Left renal pelvis (tissue), 4 donors: ENCODE measurements at places on chromosomes 3 and 15. TPM values are rescaled to one million over a fixed set of nuclear protein-coding genes. Genes with fewer than 3 reads are reported as not detected.

NR1I2 gene
- polyA plus RNA-seq: 0.60 TPM

GPR156 gene
- polyA plus RNA-seq: 3.3 TPM

RARB gene
- 136 TPM for polyA plus RNA-seq

TADA3 gene
- polyA plus RNA-seq: 62.4 TPM

CACNA2D2 gene
- 16.5 TPM for polyA plus RNA-seq

HRG gene
- 0.89 TPM for polyA plus RNA-seq

GRCh38 chr3:50237754-50238548 is 1.9 kb downstream of the GNAI2 start:
- DNase-seq: no peak

DNA sequence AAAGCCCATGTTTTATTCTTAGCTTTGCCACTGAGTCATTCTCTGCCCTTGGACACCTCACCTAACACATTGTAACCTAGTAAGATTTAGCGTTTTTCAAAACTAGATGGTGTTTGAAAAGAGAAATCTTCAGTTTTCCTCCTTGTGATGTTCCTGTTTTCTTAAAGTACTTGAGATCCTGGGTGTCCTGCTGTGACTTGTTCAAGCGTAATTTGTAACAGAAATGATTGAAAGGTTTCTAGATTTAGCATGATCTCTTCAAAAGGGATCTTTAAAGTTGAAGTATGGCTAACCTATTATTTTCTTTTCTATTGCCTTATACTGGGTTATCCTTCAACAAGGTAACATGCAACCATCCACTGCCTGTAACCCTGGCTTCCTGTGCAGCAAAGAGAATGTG is 32.6 kb upstream of the SPATA16 start:
- no peak for DNase-seq

DNA sequence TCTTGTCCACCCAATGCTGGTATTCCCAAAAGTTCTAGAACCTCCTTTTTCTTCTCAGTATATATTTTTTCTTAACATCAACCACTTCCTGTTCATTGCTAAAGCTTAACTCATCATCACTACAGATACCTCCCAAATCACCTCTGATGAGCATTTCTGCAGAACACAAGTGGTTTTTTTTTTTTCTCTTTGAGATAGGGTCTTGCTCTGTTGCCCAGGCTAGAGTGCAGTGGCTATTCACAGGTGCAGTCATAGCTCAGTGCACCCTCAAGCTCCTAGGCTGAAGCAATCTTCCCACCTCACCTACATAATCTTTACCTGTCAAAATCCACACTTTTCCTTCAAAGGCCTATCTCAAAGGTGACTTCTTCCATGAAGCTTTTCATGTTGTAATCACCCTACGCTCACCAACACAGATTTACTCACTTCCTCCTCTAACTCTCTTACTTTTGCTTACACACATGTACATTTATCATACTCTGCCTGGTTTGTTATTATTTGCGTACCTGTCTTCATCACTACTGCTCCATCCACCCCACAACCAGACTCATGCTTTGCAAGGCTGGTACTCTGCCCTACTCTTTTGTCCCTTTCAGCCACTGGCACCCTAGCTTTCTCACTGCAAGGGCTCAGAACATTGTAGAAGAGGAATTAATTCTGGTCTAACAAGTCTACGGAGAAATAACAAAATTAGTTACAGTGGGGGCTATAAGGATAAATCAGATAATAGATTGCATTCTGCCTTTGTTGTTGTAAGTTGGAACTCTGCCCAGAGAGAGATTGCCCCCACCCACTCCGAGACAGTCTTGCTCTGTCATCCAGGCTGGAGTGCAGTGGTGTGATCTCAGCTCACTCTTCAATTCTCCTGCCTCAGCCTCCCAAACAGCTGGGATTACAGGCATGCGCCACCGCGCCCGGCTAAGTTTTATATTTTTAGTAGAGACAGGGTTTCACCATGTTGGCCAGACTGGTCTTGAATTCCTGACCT is 27.5 kb downstream of the HERC1 start:
- no peak for DNase-seq

GRCh38 chr3:151393146-151393830 is 8.7 kb upstream of the P2RY12 start:
- no peak for DNase-seq

DNA sequence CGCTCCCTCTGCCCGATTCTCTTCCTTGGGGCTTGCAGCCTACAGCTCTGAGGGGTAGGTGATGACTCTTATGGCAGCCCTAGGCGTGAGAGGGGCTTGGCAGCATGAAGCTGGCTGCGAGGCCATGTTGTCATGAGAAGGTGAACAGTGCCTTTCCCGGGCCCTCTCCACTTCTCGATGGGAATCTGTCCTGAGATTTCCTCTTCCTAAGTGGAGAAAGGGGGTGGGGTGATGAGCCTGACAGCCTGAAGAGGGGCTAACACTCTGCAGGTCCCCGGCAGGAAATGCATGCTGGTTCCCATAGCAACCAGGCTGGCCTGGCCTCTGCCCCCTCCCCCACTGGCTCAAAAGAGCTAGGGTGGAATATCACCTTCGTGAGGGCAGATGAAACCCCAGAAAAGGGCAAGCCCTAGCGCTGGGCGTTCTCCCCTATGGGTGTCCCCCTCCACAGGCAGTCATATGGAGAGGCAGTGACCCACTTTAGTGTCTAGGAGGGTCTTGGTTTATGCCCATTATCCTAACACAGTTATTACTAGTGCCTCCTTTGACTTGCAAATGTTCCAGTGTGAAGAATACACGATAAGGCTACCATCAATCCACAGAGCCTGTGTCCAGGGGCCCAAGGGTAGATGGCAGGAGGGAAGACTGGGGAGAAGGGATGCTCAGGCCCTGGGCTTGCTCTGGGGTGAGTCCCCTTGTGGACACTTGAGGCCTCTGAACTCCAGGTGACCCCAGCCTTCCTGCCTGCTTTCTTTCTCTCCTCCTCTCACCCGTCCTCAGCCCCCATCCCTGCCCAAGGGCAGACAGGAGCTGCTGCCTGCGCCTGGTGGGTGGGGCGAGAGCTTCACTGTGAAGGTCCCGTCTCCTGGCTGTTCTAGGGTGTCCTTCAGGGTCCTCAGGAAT is 13.2 kb downstream of the EPHB3 start:
- DNase-seq: no peak

DNA sequence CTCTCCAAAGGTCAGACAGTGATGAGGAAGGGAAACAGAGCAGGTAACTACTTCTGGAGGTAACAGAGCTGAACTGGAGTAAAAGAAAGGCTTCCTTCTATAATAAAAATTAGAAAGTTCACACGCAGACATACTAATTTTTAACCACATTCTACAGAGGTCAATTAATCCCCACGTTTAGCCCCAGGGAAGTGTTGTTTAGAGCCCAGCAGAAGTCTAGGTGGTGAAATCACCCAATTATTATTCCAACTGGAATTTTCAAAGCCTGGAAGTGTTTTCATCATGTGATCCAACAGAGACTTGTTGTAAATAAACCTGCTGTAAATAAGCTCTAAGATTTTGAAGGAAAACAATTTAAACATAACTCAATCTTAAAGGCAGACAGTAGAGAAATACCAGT is 6.8 kb downstream of the ALDH1A2 start:
- no peak for DNase-seq

DNA sequence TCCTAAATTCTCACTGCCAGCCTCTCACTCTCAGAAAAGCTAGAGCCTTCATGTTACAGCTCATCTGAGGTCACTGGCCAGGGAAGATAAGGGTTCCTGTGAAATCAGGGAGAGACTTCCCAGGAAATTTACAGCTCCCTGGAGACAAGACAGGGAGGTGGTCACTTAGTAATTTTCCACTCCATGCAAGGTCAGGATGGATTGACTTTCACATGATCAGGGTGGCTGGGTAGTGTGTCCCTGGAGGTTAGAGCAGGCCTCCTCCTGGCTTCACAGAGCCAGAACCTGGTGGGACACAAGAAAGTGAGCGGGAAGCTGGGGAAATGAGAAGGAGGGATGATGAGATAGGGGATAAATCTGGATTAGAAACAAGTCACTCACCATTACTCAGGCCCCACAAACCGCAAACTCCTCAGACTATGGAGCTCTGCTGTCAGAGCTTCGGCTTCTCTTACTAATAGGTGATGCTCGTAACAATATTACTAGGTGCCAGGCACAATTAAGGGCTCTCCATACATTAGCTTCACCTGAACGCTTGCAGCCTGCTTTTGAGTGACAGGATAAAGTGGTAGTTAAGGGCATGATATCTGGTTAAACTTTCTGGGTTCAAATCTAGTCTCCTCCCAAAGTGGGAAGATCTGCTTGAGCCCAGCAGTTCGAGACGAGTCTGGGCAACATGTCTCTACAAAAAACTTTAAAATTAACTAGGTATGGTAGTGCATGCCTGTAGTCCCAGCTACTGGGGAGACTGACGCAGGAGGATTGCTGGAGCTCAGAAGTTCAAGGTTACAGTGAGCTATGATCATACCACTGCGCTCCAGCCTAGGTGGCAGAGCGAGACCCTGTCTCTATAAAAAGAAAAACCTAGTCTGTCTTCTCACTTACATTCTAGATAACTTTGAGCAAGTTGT is 24.9 kb downstream of the DUOX2 start:
- DNase-seq: no peak

GRCh38 chr15:100735129-100736053 is 133.0 kb downstream of the ASB7 start:
- no peak for DNase-seq

- no peak for DNase-seq
Measured at GRCh38 chr15:62497356-62497755, 332.3 kb upstream of the C2CD4B start.
